ENCODE measurements at places on chromosomes 11 and 22.

GRCh38 chr22:46655861-46656608 lies 35.8 kb downstream of the GRAMD4 start:
- DNase-seq: no peak

- DNase-seq: no peak
Measured at GRCh38 chr11:15539645-15540044, 424.9 kb downstream of the INSC start.

- no peak for DNase-seq
Measured at GRCh38 chr11:65125197-65126056, 3.3 kb downstream of the MRPL49 start.

DNA sequence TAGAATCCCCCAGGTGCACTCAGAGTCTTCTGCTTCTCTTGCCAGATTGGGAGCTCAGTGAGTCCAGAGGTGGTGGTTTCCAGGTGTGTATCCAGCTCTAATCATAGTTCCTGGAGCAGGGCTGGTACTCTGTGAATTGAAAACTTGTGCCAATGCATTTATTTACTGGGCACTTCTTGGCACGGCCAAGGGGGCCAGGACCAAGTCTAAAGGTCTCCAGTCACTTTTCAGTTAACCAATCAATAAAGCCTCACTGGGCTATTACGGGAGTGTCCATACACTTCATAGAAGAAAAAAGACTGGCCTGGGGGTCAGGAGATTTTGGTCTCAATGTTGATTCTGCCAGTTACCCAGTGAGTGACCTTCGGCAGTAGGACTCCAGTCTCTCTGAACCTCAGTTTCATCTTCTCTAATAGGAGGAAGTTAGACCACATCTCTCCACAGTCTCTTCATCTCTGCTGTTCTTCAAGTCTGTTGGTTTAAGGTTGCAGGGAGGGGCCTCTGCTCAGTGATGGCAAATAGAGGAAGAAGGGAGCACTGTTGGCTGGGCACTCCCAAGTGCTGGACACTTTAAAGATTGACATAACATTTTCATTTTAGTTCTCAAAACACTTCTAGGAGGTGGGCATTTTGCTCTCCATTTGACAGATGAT lies 188.5 kb upstream of the E2F8 start:
- no peak for DNase-seq

GRCh38 chr11:8262552-8263108 lies 1.0 kb downstream of the LMO1 start:
- DNase-seq: no peak

DNA sequence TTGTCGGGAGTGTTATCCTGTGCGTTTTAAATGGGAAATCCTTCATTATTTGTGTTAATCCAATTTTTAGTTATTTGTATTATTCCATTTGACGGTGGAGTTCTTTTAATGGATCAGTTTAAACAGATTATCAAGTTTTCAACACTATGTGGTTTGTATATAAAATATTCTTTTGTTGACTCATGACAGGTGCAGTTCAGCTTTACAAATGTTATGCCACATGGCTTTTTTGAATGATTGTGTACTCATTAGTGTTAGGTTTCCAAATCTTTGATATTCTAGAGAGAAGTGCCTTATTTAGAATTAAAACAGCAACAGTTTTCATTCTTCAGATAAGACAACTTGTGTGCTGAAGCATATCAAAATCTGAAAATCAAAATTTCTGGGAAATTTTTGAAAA lies 2.4 kb downstream of the JAM3 start:
- DNase-seq: no peak

GRCh38 chr11:19978668-19979518 lies 181.4 kb downstream of the DBX1 start:
- no peak for DNase-seq

- DNase-seq: no peak
Measured at GRCh38 chr11:8831861-8832260, 79.1 kb upstream of the AKIP1 start.

GRCh38 chr22:23264610-23265367 lies 84.5 kb downstream of the BCR start:
- DNase-seq: no peak

GRCh38 chr11:119641983-119642745 lies 86.8 kb downstream of the NECTIN1 start:
- peak; percentile 38 for DNase-seq

DNA sequence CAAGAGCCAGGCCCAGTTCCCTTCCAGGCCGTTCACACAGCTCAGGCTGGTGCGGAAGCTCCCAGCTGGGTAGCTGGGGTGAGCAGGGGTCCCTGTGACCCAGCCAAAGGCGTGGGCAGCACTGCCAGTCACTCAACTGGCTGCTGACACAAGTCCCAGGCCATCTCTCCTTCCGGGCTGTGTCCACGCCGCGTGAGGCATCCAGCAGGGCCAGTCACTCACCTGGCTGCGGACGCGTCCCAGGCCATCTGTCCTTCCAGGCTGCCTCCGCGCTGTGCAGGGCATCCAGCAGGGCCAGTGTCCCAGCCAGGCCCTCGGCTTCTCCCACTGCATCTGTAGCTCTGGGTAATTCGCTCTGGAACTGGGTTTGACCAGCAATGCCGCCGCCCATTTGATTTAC lies 184.2 kb downstream of the BRD1 start:
- DNase-seq: no peak

GRCh38 chr11:64971421-64972233 lies at the start of gene MAJIN:
TSS of gene MAJIN (minus strand) at chr11:64972108. CDS start at chr11:64959405, 12,703 bp downstream.
- no peak for DNase-seq

DNA sequence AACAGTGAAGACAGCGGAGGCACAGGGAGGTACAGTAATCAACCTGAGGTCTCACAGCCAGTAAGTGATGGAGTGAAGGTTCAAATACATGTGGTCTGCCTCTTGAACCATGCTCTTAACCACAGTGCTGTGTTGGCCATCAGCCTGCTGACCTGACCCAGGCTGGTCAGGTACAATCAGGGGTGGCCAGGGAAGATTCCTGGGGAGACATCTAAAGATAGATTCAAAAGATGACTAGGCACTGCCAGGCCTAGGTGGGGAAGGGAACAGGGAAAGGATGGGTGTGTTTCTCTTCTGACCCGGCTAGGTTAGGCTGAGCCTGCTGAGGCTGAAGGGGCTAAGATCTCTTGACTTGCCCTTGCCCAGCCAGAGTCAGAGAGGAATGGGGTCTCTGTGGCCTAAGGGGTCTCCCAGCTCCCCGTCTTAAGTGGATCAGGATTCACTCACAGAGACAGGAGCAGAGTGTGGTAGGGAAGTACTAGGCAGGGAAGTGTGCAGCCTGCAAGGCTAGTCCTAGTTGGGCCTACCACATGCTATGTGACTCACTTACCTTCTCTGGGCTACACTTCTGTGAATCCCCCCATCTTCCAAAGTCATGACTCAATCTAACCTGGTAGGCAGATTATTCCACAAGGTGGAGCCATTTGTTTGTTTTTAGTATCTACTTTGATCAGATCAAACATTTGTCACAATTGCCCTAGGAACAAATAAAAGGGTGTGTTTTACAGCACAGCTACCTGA lies 10.4 kb upstream of the SREBF2 start:
- DNase-seq: peak; percentile 40

DNA sequence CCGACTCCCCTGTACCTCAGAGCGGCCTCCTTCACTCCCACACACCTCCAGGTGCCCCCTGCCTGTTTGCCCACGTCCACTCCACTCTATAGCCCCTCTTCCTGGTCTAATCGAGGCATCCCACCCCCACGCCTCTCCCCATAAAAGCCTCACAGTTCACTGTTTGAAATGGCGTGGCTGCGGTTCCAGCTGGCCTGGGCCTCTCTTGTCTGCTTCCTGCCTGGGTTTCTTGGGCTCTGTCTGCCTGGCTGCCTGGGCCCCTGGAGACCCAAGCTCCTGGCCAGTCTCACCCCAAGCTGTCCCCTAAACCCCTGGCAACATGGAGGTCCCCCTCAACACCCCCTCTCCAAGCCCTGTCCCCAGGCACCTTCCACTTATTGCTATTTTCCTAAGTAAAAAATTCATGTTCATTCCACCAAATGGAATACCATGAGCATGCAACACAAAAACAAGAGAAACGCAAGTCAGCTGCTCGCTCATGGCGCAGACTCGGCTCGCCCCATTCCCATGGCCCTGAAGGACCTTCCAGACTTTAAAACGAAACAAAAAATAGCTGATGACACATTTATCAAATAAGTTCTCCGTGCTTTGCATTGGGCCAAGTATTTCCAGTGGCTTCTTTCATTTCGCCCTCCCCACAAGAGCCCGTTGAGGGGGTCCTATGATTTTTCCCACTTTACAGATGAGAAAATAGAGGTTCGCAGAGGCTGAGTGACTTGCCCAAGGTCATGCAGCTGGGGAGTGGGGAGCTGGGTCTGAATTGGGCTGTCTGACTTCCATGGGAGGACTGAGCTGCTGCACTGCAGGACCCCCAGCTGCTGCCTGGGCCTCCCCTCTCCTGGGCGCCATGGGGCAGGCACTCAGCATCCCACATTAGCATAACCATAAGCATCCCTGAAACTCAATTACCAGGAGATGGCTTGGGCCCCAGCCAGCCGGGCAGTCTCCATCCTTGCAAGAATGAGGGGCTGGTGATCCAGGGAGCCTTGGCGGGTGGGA lies 11.7 kb upstream of the FLRT1 start:
- no peak for DNase-seq

- no peak for DNase-seq
Measured at GRCh38 chr11:38711110-38711509, 2113.1 kb upstream of the RAG2 start.

- peak; percentile 10 for DNase-seq
Measured at GRCh38 chr11:85826116-85826855, 15.3 kb upstream of the SYTL2 start.

GRCh38 chr11:57248780-57249383 lies 11.8 kb upstream of the APLNR start:
- DNase-seq: peak; percentile 42

- no peak for DNase-seq
Measured at GRCh38 chr11:17812091-17812864, 77.7 kb downstream of the KCNC1 start.

DNA sequence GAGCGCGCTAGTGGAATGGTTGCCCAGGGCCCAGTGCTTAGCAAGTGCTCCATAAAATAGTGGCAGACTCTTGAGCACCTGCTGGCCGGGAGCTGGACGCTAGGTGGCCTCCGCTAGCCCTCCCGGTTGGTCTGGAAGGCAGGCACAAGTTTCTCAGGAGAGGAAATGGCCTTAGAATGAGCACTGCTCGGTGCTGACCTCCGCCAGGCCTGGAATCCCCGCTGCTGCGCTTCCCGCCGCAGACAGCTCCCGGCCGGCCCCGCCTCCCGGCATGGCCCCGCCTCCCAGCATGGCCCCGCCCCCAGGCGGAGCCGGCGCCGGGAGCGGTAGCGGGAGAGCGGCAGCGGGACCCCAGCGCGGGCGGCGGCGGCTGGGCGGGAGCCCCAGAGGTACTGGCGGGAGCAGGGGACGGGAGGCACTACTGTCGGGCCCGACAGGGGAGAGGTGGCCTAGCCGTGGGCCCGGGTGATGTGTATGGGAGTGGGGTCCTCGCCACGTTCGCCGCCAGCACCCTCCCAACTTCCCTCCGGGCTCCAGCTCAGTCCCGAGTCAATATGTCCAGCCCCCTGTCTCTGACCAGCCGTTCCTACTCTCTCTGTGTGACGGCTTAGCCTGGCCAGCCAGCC lies at the start of gene SIPA1:
Gene SIPA1, plus strand, starts transcription at position 308 of the 626 bp plus-strand sequence. CDS start 2,821 bp downstream, outside the sequence.
- peak; percentile 74 for DNase-seq

- DNase-seq: no peak
Measured at GRCh38 chr11:119190531-119190930, 5.3 kb downstream of the NHERF4 start.

DNA sequence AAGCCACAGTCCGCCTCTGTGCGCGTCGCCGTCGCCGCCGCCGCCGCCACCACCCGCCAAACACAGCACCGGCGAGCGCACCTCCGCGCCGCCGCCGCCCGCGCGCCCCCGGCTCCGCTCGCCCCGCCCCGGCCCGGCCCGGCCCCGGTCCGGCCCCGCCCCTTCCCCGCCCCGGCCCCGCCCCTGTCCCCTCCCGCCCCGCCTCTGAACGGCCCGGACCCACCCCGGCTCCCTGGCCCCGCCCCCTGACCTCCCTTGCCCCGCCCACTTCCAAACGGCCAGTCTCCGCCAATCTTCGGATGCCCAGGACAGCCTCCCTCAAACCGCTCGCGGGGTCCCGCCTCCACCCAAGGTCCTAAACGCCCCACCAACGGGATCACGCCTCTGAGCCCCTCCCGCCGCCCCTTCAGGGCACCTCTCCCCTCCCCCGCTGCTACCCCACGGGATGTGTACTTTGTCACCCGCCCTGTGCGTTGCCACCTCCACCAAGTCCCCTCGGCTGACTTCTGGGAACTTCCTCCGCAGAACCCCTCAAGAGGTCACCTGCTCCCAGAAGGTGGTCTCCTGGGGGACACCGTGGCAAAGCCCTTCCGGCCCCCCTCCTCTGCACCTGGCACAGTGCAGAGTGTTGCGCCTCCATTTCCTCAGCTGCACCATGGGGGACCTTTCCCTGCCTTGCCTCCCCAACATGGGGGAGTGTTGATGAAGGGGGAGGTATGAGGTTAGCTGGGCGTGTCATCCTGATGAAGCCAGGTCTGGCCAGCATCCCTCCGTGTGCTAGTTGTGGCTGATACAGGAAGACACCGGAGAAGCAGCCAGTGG lies at the start of gene KIAA0930:
Gene KIAA0930, minus strand, starts transcription at position 85 of the 822 bp plus-strand sequence. CDS start 191 bp downstream, outside the sequence.
- DNase-seq: peak; percentile 60

DNA sequence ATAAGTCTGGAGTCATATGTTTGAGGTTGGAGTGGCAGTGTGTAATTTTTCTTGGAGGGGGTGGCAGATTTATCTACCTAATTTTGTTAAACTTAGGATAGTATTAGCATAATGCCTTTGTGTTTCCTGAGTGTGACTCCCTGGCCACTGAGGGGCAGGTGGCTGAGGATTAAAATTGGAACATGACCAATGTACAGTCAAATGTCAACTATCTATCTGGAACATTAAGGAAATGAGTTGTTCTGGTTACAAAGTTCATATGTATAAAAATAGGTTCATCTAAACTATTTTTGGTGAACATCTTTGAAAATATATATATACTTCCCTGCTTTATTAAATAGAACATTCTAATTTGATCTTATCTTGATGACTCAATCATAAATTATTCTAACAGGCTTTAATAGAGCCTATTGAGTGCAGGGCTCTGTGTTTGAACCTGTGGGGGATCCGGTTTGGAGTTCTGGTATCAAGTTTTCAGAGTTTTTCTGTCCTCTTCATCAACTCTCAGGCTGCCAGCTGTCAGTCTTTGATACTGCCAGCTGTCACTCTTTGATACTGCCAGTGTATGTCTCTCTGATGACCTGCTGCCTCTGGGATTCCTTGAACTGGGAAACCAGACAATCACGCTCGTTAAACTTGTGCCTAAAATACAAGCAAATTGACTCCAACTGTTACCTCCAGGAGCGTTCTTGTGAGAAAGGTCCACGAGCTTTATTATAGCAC lies 309.6 kb downstream of the METTL15 start:
- no peak for DNase-seq

GRCh38 chr11:63520606-63521170 lies 14.8 kb downstream of the LGALS12 start:
- no peak for DNase-seq
